ENCODE measurements at places on chromosomes 7 and 10.

DNA sequence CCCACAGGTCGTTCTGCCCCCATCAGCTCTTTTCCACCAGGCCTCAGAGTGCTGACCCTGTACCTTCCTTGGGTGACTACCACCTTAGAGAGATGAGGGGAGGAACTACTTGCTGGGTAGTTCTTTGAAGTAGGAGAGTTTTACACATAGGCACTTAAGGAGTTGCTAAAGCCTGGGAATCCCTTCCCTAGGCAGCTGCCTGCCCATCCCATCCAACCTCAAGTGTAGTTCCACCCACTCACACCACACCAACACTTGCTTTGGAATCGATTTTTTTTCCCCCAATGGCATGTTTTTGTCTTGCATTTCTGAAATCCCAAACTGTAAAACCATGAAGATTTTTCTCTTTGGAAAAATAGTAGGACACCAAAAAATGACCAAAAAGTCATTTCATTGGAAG, 47.7 kb downstream of the FBXW4 start:
- no peak for DNase-seq

DNA sequence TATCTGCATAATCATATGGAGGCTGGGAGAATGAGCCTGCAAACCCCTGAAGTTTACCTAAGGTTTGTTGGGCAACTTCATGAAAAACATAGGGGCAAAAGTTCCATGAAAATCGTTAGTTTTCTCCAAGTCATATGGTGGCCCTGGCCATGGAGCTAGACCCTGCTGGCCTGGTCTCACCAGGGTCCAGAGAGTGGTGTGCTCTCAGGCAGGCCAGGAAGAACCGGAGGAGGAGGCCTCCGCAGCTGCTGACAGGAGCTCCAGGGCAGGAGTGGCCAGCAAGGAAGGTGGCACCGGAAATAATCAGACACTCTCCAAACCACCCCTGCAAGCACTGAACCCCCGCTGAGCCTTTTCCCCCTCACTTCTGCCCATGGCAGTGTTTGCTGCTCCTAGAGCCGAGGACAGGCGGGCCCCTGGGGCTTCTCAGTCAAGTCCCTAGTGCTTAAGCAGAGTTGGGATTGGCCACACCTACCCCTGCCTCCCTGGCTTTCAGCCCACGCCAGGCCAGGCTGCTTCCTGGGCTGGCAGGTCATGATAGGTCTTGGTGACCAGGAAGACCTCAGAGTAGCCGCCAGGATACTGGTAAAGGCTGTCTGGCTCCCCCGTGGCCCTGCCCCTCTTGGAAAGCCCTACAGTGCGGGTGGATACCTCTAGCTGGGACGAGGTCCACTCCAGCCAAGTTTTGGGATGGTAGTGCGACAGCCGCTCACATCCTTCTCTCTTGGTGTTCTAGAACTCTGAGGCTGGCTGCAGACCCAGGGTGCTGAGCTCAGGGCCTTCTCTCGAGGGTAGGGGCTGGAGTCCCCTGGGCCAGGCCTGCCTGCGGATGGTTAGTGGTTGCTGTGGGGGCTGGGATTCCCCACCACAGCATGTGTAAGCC, 242.8 kb downstream of the MGMT start:
- peak; percentile 0 for DNase-seq

DNA sequence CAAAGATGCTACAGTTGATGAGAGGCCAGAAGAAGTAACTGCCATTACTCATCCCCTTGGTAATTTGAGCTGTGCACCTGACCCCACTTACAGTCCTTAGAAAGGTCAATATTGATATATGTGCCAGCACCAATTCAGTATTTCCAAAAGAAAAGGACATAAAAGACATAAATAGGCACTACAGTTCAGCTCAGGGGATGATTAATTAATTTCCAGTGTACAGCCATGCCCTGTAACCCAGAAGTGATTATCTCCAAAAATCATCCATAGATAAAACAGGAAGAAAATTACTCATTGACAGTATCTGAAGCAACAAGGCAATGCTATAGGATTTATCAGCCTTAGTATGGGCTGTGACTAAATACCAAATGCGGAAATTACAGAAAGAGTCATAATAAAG, 82.4 kb downstream of the PHYHIPL start:
- DNase-seq: peak; percentile 70

GRCh38 chr7:1569440-1569832, 396 bp downstream of the PSMG3 start:
- DNase-seq: no peak

- no peak for DNase-seq
These were observed 335.9 kb upstream of the PLXDC2 start for GRCh38 chr10:19480353-19480752.

- DNase-seq: no peak
These were observed 3.7 kb upstream of the ZNF800 start for GRCh38 chr7:127396184-127396583.

DNA sequence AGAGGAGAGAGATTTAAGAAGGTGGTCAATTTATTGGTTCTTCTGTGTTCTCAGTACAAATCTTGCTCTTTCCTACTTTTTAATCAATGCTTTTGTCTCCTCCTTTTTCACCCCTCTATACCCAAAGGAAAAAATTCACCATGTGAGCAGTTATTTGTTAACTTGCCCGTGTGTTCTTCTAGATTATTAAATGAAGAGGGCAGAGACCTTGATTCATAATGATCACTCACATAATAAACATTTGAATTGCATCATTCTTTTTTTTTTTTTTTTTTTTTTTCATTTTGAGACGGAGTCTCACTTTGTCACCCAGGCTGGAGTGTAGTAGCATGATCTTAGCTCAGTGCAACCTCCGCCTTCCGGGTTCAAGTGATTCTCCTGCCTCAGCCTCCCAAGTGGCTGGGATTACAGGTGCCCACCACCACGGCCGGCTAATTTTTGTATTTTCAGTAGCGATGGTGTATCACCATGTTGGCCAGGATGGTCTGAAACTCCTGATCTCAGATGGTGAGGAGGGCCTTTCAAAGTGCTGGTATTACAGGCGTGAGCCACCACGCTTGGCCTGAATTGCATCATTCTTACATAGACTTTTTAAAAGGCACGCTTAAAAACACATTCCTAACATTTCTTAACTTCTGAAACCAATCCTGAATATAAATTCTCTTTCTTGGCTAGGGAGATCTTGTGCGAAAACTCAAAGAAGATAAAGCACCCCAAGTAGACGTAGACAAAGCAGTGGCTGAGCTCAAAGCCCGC, 3.6 kb downstream of the GARS1 start:
- DNase-seq: no peak

GRCh38 chr10:124944982-124945381, 3.1 kb downstream of the ZRANB1 start:
- no peak for DNase-seq

DNA sequence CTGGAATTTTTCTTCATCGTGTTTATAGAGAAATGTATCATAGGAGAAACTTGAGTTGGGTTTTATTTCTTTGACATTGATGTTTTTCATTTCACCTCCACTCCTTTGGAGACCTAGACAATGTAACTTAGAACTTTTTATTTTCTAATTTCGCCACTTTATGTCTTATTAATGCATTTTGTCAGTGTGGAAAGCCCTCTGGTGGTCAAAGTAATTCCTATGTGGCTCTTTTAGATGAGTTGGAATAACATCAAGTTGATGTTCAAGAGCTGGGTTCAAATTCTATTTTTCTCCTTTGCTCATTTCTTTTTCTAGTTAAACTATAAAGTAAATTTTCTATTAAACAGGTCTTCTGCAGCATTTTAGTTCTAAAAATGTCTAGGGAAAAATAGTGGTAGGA, 478.6 kb downstream of the LRMDA start:
- DNase-seq: no peak

DNA sequence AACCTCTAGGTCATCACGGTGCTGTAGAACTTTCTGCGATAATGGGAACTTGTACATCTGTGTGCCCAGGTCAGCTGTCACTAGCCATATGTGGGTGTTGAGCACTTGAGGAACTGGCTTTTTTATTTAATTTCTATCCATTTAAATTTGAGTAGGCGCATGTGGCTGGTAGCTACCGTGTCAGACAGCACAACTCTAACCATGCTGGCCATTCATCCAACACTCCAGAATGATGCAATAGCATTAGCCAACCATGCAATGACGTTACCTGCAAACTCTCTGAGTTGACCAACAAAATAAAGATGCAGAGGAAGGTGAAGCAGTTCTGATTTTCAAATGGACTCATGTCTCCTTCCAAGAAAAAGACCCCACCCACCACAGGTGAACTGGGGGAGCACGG, 24.4 kb upstream of the CHST15 start:
- DNase-seq: no peak

DNA sequence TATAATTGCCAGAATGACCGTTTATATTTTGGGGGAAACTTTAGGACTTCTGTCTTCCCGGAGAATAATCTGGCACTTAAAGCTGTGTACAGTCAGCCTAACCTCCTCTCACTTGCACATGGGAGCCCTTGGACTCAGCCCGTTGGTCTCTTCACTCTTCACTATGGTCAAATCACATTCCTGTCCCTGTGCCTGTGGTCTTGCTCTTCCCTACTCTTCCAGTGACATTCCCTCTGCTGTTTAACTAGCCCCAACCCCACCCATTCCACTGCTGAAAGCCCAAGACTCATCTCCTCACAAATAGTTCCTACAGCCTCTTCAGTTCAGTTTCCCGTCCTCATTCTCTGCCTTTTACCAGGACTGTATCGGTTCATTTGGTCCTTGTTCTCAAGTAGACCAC, 135.0 kb downstream of the DYNC1I1 start:
- no peak for DNase-seq

DNA sequence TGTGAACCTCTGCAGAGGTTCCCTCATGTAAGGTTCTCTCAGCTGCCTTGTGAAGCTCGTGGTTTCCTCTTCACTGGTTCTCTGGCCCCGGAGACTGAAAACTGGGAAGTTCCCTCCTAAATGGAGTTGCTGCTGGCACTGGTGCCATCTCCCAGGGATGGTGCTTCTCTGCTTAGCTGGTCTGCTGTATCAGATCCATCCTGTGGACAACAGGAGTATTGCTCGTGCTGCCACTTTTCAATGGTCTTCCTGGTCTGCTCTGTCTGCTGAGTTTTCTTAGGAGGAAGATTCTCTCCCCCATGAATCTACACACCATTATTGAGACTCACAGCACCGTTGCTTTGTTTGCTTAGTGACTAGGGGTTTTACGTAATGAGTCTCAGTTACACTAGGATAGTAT, 247.8 kb downstream of the OTUD1 start:
- no peak for DNase-seq

GRCh38 chr10:127715782-127716378, 21.1 kb upstream of the FOXI2 start:
- DNase-seq: no peak

DNA sequence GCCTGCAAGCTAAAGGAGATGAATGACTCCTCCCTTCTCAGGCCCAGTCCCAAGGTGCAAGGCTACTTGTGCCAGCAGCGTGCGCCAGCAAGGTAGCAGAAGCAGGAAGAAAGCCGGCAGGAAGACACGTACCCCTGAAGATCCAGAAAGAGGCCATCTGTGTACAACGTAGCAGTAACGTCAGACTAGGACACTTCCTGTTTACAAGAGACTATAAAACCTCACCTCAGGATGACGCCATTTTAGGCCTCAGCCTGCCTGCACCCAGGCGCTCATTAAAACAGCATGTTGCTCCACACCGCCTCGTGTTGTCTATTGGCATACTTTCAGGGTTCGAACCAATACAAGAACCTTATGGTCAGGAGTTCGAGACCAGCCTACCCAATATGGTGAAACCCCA, 41.4 kb upstream of the SNX10 start:
- DNase-seq: no peak

DNA sequence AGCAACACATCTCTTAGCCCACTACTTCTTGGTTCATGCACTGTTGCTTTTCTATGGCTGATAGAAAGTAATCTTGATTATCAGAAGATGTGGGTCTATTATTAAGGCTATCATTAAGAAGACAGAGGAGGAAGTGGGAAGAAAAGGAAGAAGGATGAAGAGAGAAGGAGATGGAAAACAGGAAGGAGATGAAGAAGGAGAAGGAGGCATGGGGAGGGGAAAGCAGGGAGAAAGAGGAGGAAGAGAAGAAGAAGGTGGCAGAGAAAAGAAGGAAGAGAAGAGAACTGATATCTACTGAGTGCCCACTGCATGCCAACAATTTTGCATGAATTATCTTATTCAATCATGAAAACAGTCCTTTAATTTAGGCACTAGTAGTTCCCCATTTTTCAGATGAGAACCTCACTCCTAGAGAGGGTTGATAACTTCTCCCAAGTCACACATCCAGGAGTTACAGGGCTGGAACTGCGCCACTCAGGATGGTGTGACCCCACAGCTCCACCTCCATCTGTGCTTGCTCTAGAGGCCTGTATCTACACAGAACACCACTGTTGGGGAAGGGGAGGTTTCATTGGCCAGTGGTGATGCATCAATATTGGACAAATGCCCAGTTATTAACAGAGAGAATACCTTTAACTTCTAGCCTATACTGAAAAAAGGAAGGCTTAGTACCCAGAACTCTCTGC, 147.4 kb downstream of the CXCL12 start:
- no peak for DNase-seq

GRCh38 chr10:15120523-15120922, 23.4 kb downstream of the RPP38 start:
- no peak for DNase-seq

GRCh38 chr10:1698185-1698584, 39.1 kb downstream of the ADARB2 start:
- no peak for DNase-seq

- DNase-seq: peak; percentile 77
These were observed 2.2 kb downstream of the CRTAC1 start for GRCh38 chr10:98028168-98028770.

DNA sequence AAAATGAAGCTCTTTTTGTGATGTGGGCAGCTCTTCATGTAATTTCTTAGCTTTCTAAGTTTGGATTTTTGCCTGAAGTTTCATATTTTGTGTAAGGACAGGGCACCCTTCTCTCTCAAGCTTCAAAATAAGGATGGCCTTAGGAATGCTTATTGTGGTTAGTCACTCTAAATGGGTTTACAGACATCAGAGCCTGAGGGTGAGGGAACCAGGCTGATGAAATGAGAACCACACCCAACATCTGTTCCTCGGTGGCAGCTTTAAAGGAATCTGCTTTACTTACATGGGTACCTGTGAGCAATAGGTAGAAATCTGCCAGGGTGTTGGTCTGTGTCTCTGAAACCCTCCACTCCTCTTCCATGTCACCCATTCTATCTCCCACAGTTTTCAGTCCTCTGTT, 174.3 kb downstream of the EMX2 start:
- peak; percentile 73 for DNase-seq

DNA sequence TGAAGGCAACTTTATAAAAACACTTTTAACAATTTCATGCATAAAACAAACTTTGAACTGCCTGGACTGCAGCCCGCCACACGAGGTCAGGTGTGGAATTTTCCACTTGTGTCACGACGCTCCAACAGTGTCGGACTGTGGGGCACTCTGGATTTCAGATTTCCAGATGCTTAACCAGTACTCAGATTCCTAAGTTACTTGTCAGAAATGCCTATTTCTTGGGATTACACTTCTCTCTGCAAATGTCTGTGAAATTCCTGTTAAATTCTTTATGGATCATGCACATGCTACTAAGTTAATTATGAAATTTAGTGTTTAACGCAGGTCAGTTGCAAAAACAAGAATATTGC, 473 bp upstream of the GPER1 start:
- no peak for DNase-seq
